NCI-H526 treated with DMSO at 0.1 percent for 48 hours (cell line): ENCODE measurements at places on chromosomes 5 and 9.

GRCh38 chr9:129206401-129206800 lies 28.3 kb upstream of the IER5L start:
- DNase-seq: no peak

DNA sequence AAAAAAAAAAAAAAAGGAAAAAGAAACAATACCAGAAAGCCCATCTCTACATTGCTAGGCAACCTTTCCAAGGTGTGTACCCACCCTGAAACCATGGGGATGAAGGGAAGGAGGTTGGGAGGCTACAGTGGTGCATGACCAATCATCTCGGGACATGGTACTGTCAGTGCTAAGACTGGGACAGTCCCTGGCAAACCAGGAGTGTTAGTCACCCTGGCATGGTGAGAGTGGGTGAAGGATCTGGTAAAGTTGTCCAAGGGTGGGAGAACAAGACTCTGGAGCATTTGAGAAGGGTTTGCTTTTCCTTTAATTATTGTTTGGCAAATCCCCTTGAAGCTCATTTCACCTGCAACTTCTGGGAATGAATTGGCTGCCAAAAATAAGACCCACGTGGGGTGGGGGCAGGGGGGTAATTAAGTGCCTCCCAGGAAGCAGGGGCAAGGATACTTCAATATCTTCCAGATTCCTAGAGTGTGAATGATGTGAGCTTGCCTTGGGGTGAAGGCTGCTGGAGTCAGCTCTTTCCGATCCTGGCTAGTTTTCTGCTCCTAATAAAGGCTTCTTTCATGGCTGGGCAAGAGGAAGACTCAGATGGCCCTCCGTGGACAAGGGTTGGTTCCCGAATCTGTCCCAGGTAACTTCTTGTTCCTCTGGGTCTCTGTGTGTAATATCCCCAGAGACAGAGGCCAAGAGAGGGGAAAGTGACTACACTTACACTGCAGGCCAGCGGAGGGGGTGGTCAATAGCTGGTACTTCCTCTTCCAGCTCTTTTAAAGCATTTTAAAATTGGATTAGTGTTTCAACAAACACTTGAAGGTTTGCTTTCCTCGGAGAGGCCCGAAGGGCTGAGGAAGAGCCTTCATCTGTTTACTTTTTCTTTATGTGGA lies 61.6 kb upstream of the SPRY4 start:
- no peak for DNase-seq

- no peak for DNase-seq
Measured at GRCh38 chr5:59126016-59126707, 543.3 kb downstream of the RAB3C start.

DNA sequence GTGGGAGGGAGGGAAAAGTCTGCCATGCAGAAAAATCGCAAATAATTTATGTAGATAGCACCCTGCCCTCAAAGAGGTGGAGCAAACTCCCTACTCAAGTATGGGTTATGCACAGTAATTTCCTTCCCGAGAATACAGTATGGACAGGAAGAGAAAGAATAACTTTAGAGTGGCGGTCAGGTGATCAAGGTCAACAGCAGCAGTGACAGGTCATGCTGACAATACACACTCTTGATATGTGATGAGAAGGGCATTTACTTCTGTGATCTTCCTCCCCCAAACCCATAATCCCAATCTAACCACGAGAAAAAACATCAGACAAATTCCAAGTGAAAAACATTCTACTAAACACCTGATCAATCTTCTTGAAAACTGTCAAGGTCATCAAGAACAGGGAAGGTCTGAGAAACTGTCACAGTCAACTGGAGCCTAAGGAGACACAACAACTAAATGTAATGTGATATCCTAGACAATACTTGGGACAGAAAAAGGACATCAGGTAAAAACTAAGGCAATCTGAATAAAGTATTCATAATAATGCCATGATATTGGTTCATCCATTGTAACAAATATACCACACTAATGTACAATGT lies 11.7 kb downstream of the BICD2 start:
- DNase-seq: no peak

- peak; percentile 83 for DNase-seq
Measured at GRCh38 chr9:33676746-33677505, 118.4 kb upstream of the PRSS3 start.

- DNase-seq: peak; percentile 26
Measured at GRCh38 chr5:131280417-131280816, 16.6 kb downstream of the CDC42SE2 start.

GRCh38 chr9:137611623-137612609 lies 6.4 kb downstream of the ARRDC1 start:
- no peak for DNase-seq

DNA sequence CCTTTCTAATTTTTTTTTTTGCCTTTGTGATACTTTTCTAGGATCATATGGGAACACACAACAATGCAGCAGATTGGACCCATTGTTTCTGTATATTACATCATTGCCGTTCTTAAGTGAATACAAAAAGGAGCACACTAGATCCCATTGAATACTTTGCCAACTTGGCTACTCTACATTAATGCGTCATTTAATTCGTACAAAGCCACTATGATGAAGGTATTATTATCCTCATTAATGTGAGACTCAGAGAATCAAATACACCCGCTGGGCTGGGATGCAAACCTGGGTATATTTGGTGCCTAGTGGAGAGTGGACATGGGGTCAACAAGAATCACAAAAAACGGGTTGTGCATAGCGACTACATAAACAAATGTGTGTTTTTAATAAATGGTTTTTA lies 31.9 kb downstream of the OR2K2 start:
- no peak for DNase-seq

- no peak for DNase-seq
Measured at GRCh38 chr5:96942078-96942477, 6.2 kb downstream of the LNPEP start.

GRCh38 chr5:167995844-167996425 lies 295.5 kb upstream of the WWC1 start:
- DNase-seq: no peak

- no peak for DNase-seq
Measured at GRCh38 chr5:107957051-107957450, 286.3 kb upstream of the EFNA5 start.

DNA sequence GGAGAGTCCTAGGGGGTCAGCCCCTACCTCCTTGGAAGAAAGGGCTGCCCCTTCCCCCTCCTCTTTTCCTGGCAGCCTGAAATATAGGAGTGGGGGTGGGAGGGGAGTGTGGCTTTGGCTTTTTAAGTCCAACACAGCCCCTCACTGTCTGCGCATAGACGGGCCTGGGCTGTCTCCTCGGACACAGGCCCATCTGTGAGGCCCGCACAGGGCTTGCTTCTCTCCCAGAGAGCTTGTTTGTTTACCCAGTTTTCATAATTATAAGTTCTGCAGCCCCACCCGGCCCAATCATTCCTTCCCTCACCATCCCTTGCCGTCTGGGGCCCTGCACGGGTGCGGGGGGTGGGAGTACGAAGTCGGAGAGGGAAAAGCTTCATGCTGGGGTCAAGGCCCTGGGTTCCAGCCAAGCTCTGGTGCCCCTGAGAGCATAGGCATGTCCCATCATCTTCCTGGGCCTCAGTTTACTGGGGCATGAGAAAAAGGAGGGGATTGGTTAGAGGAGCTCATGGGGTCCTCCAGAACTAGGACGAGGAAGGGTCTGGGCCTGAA lies 54.0 kb upstream of the STXBP1 start:
- no peak for DNase-seq

DNA sequence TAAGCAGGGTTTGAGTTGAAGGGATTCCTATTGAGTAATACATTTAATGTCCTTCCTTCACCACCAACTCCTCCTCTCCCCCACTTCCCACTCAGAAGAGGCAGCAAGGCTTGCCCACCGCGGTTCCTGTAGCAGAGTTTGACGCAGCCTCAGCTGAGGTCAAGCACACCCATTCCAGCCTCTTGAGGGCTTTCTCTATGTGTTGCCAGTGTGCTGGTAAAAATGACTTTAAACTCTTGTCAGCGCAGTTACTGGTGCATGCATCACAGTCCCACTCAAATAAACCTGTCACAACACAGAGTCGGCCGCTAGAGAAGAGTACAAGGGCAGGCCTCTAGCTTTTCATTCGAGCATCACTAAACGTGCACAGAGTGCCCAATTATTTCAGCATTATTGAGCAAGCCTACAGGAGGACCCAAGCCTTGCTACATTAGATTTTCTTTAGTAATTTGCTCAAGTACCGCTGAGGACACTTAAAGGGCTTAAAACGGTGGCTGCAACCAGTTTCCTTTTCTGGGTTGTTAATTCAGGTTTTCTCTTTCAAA lies 79.6 kb downstream of the TLE4 start:
- DNase-seq: no peak
